Nephron progenitor cell (in vitro differentiated cells): ENCODE measurements at places on chromosomes 4 and X.

- no peak for DNase-seq
Measured at GRCh38 chrX:74529311-74529710, 85.1 kb downstream of the RLIM start.

DNA sequence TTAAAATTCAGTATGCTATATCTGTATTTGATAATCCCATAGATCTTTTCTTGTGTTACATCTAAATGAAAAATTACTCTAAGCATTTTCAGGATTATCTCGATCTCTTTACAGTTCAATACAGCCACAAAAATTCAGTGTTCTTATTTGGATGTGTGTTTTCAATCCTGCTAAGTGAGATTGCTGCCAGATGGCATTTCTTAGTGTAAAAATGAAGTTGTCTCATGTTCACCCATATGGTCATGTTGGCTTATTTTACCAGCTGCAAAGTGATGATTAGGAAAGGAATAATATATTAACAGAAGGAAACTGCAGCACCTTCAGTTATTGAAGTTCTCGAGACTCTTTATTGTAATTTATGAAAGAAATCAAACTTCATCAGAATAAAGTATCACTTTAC, 12.1 kb upstream of the FAM47A start:
- no peak for DNase-seq

GRCh38 chr4:25433966-25434827, 57.1 kb downstream of the ANAPC4 start:
- no peak for DNase-seq

DNA sequence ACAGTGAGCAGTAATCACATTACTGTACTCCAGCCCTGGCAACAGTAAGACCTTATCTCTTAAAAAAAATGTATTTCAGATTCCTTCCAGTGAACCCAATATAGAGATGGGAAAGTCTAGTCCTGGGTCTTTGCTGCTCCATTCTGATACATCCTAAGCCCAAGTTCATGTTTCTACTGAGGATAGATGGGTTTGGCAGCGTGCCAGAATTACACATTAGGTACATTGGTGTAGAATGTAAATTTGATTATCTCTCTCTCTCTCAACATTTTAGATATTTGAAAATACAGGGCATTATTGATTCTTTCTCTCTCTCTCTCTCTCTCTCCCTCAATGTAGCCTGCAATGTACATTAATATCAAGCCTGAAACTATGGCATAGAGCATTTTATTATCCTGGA, 43.5 kb upstream of the ZNF330 start:
- DNase-seq, result no peak

DNA sequence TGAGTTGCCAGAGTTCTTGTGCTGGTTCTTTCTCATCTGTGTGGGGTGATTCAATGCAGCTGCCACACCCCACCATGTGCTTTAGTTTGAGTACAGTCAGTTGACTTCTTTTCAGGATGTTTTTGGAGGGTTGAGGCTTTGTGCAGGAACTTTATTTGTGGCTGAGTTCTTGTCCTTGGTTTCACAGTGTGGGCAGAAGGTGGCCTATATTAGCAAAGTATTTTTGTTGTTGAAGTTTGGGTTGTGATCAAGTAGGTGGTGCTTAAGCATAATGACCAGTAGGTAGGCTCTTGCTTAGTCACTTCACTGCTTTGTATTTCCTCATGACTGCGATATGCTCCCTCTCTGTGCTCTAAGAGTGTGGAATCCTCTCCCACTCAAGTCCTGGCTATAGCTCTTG, 80.3 kb downstream of the ARHGAP24 start:
- no peak for DNase-seq

GRCh38 chr4:93182722-93183121, 645.8 kb upstream of the ATOH1 start:
- DNase-seq, result no peak

DNA sequence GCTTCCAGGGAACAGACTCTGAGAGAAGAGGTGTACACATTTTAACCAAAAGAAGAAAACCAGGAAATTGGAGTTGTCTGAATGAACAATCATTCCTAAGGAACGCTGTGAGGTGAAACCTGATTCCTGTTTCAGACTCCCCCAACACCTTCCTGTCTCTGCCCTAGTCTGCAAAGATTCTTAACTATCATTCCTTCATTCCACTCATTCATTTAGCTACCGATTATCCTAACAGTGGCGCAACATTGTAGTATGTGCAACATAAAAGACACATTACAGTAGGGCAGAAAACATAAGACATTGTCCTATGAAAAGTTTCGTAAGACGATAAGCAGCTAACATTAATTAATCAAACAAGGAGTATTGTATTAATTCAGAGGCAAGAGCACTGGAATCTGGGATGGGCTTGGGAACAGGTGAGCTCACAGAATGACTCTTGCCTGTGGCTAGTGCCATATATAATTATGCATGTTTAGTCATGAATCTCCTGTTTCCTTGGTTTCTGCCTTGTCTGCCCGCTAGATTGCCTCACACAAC, 23.8 kb upstream of the ADH7 start:
- DNase-seq, result no peak
